M059J (cell line): ENCODE measurements at places on chromosomes 11 and 22. TPM values are rescaled to one million over a fixed set of nuclear protein-coding genes. Genes with fewer than 3 reads are reported as not detected.

DNA sequence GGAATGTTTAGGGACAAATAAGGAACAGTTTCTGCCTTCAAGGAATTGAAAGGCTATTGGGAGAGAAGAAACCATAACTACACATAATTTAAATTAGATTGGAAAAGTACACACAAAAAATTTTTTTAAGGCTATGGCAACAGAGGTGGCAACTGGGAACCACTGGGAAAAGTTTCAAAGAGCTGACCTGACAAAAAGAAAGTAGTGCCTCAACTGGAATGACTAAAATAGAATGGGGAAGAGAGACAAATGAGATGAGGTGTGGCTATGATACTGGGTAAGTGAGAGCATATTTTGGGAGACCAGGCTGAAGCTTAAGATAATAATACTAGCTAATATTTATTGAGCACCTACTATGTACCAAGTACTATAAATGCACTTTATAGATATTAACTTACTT lies 2.9 kb upstream of the AKIP1 start:
- no peak for DNase-seq

GRCh38 chr11:28969832-28970231 lies 861.6 kb downstream of the METTL15 start:
- no peak for DNase-seq

DNA sequence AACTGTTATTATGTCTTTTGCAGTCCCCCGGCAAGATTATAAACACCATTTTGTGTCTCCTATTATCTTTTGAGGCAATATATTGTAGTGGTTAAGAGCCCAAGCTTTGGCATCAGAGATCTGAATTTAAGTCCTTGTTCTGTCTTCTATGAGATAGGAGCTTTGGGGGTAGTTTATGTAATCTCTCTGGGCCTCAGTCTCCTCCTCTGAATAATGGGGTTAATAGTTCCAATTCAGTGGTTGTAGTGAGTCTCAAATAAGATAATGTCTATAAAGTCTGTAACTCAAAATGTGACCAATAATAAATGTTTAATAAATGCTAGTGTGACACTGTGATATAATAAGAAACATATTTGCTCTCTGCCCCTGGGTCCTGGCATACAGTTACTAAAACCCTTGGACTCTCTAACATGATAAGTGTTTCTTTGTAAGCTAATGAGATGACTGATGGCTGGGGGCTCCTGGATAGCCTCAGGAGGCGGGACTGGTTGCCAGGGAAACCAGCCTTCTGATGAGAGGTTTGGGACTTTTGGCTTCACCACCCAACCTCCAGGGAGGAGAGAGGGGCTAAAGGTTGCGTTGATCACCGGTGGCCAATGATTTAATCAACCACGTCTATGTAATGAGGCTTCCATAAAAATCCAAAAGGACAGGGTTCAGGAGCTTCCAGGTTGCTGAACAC lies 183.4 kb upstream of the MTMR2 start:
- no peak for DNase-seq

GRCh38 chr11:117458275-117459122 lies 130.8 kb downstream of the CEP164 start:
- DNase-seq = no peak

DNA sequence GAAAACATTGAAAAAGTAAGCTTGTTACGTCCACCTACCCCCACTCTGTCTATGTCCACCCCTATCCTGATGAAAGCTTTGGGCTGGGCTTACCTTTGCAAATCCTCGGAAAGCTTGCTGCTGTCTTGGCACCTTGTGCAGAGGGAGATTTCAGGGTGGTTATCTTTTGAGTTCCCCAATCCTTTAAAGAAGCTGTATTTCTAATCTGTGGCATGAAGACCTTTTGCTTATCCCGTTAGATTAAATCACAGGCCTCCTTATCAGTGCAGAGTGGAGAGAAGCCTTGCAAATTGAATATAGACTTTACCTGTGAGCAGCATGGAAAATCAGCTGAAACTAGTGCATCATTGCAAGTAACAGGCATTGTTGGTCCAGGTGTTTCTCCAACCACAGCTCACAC lies 580.6 kb upstream of the ANO5 start:
- no peak for DNase-seq

The EFEMP2 gene
- total RNA-seq = 14.4 and 25.3 TPM in 2 replicates

The MPST gene
- 40.0 and 53.0 TPM in 2 replicates for total RNA-seq
